ENCODE measurements at places on chromosomes 7 and 10.

DNA sequence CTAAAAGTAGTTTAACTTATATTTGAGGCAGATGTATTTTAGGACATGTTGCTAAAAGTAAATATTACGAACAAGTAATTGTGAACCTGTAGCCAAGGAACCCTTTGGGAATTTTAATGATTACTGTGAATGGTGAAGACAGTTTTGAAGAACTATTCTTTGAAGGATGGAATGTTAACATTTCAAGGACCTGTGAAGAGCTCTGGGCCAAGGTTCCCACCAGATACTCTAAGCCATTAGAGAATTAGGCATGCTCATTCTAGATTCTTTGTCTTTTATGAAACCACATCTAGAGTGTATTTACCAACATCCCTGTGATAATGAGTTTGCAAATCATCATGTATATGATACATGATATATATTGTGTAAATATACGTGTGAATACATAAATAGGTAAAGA lies 99.8 kb downstream of the SEPTIN7 start:
- DNase-seq: no peak

- DNase-seq: no peak
These were observed 33.3 kb downstream of the ENO4 start for GRCh38 chr10:116882639-116883038.

DNA sequence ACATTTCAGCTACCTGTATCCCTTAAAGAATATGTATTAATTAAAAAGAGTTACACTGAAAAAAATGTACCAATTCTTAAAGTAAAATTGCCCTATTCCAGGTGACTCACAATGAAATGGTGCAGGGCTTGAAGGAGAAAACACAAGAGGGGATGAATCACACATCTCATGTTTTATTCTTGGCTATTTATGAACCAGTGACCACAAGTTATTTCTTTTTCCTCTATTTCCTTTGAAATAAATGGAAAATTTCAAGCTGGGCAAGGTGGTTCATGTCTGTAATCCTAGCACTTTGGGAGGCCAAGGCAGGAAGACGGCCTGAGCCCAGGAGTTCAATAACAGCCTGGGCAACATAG lies 106.8 kb downstream of the UBE2H start:
- DNase-seq: no peak

DNA sequence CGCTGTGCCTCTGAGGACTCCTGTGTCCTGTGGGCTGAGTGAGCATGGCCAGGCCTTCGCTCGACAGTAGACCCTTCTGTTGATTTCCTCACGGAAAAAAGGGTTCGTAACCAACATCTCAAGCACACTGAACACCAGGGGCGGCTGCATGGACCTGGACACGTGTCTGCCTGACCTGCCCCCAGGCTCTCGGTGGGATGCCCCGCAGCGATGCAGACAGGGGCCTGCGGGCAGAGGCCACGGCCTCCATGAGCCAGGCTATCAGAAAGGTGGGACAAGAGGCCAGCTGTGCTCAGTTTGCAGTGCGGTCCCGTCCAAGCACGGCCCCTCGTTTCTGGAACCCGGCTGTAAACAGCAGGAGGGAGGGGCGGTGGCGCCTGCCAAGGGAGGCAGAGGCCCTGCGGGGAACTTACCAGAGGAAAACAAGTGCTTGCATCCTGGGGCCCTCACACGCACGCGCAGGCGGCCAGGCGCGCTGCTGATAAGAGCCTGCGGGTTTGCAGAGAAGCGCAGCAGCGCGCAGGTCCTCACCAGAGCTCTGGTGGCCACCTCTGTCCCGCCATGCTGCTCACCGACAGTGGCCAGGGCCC lies 10.6 kb downstream of the GPR146 start:
- DNase-seq: no peak

- DNase-seq: no peak
These were observed 147.0 kb downstream of the C1GALT1 start for GRCh38 chr7:7329326-7329725.

- no peak for DNase-seq
These were observed 12.7 kb downstream of the STRA8 start for GRCh38 chr7:135246191-135246825.

DNA sequence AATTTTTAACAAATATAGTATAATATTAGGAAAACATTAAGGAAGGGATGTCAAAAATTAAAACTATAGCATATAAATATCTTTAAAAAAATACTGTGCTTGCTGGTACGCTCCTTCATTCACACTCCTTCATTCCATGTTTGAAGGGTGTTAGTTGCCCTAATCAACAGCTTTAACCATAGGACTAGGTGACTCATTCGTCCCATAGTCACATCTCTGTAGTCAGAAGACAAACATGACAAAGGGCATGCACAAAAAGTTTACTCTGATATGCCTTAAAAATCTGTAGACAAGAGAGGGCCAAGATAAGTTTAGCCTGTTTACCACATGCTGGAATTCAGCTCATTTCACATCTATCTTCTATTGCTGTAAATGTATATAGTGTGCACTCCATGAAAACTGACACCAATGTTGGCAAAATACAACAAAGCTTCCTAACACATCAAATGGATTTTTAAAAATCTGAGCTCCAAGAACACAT lies 646 bp downstream of the FAM13C start:
- DNase-seq: no peak

DNA sequence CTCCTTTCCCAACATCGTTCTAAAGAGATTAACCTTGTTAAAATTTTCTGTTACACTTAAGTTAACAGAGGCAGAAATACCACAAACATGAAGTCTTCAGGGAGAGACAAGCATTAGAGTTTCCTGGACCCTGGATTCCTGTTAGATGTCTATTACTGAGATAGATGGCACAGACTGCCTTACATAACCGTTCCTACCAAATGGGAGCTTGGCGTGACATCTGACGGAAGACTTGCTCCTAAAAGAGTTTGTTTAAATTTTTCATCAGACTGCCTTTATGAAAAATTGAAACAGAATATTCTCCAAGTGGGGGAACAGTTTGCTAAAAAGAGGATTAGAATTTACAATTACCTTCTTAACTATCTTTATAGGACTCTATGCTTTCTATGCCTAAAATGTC lies 22.7 kb downstream of the ANK3 start:
- no peak for DNase-seq

GRCh38 chr7:74051629-74052410 lies 23.8 kb downstream of the ELN start:
- DNase-seq: no peak

DNA sequence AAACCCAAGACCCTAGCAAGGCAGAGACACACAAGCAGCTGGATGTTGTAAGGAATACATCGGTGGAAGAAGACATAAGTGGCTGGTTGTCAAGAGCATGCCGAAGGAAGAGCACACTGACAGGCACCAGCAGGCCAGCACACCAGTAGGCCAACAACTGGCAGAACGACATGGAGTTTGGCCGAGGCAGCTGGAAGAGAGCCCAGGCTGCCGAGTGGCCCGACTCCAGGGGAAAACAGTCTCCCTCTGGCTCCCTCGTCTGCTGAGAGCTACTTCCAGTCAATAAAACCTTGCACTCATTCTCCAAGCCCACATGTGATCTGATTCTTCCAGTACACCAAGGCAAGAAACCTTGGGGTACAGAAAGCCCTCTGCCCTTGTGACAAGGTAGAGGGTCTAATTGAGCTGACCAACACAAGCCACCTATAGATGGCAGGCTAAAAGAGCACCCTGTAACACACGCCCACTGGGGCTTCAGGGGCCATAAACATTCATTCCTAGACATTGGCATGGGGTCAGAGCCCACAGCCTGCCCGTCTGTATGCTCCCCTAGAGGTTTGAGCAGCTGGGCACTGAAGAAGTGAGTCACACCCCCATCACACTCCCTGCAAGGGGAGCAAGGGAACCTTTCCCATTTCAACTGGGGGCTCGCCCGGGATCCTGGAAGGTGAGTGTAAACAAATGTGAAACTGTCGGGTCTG lies 14.7 kb upstream of the TNS3 start:
- no peak for DNase-seq

DNA sequence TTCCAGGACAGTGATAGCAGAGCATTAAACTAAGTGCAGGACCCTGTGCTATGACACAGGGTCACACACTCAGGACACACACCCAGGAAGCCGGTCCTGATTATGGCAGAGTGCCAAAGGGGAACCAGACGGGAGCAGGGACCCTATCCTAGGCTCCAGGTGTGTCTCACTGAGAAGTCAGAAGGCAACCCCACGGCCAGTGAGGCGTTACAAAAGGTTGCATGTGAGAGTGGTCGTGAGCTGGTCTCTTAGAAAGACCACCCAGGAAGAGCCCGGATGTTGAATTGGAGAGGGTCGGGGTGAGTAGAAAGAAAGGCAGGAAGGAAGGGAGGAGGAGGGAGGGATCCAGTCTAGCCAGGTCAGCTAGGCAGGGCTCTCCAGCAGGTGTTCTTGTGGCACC lies 31.0 kb downstream of the FRMPD2 start:
- no peak for DNase-seq

GRCh38 chr10:129863201-129863663 lies 100.8 kb downstream of the EBF3 start:
- no peak for DNase-seq

- no peak for DNase-seq
These were observed 527.8 kb downstream of the SH2D4B start for GRCh38 chr10:81065474-81065873.

DNA sequence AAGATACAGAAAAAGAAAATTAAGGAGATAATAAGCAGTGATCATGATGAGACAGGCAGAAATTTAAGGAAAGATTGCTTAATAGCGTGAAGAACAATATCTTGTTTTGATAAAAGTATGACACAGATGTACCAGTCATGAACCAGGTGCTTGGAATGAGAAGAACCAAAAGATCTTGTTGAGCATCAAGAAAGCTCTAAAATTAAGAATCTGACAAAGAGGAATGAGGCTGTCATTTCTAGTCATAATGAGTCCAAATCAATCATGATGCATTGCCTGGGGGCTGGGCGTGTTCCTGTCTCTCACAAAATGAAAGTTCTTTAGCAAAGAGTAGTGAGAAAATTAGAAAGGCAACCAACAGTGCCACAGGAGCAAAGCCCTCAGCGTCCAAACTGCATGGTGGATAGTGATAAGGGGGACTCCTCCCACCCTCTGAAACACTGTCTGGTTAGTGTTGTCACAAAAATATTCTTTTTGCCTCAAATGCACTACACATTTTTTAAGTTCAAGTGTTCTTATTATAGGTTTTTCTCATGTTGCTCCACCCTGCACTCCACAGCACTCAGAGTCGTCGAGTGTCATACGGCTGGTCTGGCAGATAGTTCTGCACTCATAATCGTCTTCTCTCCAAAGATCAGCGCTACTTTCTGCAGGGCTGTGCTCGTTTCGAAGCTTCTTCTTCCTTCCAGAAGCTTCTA lies 439.6 kb downstream of the TNS3 start:
- DNase-seq: no peak

DNA sequence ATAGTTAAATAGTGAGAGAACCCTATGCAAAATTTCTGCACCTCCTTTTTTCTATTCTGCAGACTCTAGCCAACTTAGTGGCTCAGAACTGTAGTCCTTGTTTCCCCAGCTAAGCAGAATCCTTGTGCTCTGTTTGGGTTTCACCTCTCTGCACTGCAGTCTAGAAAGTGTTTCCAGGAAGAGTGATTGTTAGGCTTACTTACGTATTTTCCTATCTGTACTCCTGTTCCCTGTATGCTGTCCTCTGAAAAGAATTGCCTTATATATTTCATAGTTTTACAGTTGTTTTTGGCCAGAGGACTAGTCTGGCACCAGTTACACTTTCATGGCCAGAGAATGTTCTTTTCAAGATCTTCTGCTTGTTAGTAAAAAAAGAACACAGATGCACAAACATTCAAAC lies 154.6 kb upstream of the POT1 start:
- DNase-seq: no peak

- DNase-seq: no peak
These were observed 6.0 kb downstream of the POLM start for GRCh38 chr7:44076101-44076895.

DNA sequence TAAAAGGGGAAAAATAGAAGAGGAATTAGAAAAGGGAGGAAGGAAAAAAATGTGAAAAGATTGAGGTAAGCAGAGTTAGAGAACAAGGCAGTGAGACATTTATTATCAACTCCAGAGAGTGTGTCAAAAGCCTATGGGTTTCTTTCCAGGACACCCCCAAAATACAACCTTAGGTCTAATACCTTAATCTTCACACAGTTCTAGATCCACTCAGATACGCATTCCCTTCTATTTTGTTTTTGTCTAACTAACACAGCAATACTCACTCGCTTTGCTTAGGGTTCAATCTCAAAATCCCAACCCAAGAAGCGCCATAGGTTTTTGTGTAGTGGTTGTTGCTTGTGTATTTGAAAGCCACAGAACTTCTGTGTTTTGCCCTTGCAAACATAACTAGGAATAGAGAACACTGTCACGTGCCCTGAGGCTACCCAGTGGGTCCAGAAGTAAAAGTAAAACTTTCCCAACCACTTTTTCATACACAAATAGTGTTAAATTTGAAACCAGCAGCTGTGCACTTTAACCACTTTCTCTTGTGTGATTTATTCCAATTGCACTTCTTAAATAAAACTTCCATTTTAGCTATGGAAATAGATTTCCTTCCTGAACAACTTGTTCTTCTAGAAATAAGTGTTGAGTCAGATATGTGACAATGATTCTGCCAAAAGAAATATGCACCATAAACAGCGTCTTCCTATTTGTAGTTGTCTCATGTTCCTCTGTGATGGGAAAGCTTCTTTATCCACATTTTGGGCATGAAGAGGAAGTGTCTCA lies 414.7 kb upstream of the GHITM start:
- no peak for DNase-seq

- no peak for DNase-seq
These were observed 283.9 kb downstream of the PLXDC2 start for GRCh38 chr10:20100171-20100570.

GRCh38 chr7:143303733-143304132 lies 12.2 kb upstream of the CLCN1 start:
- no peak for DNase-seq

DNA sequence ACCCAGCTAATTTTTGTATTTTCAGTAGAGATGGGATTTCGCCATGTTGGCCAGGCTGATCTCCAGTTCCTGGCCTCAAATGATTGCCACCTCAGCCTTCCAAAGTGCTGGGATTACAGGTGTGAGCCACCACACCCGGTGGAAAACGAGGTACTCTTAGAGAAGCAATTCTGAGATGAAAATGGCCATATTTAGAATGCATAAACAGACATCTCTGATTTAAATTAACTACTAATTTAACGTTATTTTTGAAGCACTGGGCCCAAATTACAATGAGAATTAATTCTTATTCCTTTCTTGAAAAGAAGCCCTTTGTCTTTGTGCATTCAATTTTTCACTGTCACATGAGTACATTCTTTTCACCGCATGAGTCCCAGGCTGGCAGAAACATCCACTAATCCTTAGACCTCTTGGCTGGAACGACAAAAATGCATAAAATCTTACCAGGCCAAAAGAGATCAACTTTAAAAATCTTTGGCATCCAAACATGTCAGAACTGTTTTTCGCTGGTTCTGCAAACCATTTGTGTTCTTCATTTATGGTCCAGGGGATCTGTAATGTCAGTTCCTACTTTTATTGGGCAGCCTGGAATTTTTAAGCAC lies 60.1 kb upstream of the CAPZA2 start:
- DNase-seq: no peak

DNA sequence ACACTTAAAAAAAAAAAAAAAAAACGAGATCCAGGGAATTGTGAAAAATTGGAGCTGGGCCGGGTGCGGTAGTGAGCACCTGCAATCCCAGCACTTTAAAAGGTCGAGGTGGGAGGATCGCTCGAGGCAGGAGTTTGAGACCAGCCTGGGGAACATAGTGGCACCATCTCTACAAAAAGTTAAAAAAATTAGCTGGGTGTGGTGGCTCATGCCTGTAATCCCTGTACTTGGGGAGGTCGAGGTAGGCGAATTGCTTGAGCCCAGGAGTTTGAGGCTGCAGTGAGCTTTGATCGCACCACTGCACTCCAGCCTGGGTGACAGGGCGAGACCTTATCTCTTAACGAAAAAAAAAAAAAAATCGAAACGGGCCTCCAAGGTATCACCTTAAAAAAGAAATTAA lies 2.0 kb downstream of the CLDN4 start:
- no peak for DNase-seq

GRCh38 chr7:151204383-151205032 lies 5.8 kb downstream of the H2BK1 start:
- DNase-seq: no peak

All from effector memory CD4-positive, alpha-beta T cell (primary cell).